Stimulated activated CD8-positive, alpha-beta memory T cell treated with anti-CD3 and anti-CD28 coated beads, Interleukin-15, amount 100 ng/mL, for 24 hours (primary cell): ENCODE measurements at places on chromosomes 7 and 10.

DNA sequence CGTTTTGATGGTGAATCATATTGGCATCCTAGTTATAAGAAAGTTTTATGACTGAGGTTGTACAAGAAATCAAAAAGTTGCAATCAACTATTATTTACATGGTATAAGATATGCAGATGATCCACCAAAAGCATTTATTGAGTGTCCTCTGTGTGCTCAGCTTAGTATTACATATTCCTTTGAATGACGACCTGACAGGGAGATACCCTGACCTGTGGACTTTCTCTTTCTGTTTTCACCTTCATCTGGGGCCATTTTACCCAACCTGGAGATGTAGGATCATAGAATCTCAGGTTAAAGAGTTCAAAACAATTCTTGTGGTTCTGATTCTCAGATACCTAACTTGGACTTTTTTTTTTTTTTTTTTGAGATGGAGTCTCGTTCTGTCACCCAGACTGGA is 269.1 kb upstream of the SORCS1 start:
- DNase-seq, result no peak

DNA sequence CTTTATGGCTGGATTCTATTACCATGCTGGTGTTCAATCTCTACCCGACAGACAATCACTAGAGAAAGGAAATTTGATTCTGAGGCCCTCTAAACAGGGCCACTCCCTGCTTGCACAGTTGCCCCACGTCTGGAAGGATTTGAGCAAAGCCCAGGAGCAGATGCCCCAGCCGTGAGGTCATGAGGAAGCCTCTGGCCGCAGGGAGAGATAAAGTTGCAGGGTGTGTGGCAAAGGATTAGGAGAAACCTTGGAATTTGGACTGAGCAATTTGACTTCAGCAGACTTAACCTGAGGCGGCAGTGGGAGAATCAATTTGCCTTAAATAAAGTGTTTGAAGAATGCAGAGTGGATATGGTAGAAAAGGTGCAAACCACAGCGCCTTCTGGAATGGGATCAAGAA is 40.2 kb upstream of the KLF6 start:
- no peak for DNase-seq

DNA sequence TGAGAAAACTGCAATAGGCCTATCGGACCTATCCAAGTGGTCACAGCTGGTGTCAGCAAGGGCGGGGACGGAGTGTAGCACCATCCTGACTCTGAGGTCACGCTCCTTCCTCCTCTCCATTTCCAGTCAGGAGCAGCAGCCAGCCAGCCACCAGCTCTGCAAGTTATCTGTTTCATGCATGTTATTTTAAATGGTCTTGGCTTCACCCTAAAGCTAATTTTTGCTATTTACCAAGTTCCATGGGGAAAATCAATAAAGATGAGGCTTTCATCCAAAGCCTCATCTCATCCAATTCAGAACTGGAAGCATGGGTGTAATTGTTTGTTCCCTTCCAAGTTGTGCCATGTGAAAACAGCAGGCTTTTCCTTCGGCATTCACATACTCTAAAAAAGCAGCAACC is 49.3 kb downstream of the ICA1 start:
- no peak for DNase-seq

- no peak for DNase-seq
Observed at GRCh38 chr7:144997512-144997911, 161.7 kb upstream of the TPK1 start.
